Stimulated activated naive CD4-positive, alpha-beta T cell treated with Interleukin-2 at 50 U/mL for 16 hours (primary cell): ENCODE measurements at places on chromosomes 6 and 20.

DNA sequence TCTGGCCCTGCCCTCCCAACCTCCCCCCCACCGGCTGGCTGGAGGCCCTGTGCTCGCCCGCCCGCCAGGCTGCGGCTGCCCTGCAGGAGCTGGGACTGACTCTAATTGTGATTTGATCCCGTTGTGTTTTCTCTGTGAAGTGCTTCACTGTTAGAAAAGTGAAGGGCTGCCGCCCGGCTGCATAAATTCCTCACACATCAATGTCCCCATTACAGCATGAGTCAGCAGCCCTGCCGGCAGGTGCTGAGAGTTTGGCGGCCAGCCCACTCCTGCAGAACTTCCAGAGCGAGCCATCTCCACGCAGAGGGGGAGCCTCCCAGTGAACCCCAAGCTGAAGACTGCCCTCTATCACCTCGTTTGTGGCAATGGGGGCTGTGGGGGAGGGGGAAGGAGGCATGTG is 137.9 kb downstream of the DLL1 start:
- DNase-seq = no peak

DNA sequence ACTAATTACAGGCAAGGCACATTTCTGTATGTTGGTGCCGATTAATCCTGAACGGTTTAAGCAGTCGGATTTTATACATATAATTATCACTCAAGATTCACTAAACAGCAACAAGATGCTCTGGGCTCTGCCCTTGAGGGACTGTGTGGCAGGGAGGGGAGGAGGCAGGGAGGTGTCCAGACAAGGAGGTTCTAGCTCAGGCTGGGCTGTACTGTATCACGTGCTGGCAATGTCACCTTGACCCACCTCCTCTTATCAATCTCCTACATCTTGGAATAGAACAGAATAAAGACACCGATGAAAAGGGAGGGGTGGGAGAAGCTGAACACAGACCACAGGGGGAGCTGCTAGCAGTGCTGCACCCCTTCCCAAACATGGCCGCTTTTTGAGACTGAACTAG is 65.7 kb downstream of the LRFN2 start:
- no peak for DNase-seq

GRCh38 chr20:54126806-54127655 is 46.8 kb downstream of the CYP24A1 start:
- DNase-seq = no peak

DNA sequence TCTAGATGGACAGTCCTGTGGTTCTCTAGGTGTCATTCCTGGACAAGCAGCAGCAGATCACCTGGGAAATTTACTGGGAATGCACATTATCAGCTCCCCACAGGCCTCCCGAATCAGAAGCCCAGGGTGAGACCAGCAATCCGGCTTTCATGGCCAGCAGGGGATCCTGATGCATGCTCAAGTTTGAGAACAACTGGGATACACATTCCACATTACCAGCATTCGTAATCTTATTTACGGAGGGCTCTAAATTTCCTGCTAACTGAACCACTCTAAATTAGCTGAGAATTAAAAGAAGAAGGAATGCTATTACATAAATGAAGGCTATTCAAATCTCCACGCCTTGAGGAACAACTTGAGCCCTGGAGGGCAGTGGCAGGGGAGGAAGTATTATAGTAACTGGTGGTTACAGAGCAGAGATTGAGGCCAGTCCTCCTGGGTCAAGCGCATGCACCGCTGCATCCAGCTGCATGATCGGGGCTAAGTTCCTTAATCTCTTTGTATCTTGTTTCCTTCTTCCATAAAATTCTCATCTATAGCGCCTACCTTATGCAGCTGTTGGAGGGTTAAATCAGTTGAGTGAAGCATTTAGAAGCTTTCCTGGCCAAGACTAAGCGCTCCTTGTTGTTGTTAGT is 403.7 kb downstream of the CDH26 start:
- DNase-seq = no peak

DNA sequence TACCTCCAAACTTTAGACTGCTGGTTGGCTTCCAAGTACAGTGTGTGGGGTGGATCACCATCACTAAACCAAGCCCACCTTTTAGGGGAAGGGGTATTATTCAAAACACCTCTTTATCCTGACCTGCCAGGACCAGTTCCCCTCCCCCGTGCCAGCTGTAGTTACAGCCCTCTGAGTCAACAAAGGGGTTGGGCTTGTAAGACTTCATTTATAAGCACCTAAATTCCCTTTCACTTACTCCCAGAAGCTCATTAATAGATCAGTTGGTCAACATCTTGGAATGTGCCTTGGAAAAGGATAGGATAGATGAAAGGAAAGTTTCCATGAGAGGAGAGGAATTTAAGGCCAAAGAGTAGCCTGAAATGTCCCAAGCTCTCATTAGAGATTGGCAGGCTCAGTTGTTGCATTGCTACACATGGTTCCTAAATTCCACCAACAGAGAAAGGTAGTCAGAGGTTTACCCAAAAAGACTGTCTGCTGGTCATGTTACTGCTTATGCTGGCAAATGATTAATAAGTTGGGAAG is 59.2 kb downstream of the TNFAIP3 start:
- no peak for DNase-seq

DNA sequence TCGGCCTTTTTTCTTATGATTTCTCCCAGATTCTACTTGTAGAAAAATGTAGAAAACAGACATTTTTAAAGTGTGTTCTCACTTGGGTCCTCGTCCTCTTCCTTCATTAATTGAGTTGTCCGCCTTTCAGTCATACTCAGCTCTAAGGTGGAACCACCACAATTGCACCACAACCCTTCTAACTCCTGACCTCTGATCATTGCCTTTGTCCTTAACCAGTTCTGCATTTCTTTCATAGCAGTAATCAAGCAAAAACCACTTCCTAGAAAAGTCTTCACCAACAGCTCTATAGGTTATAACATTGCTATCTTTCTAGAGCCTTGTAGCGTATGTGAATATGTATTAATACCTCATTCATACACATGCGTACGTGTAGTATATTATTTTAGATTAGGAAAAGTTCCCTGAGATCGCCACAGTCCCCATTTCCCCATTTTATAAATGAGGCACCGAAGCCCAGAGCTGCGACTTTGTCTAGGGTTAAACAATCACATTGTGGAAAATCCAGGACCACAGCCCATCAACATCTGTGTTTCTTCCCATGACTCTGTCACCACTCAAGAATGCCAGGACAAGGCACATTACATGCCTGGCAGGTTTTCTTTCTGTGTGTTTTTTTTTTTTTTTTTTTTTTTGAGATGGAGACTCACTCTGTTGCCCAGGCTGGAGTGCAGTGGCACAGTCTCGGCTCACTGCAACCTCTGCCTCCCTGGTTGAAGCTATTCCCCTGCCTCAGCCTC is 175.5 kb downstream of the BTBD3 start:
- DNase-seq = no peak

GRCh38 chr6:169971081-169971861 is 219.8 kb downstream of the ERMARD start:
- no peak for DNase-seq

DNA sequence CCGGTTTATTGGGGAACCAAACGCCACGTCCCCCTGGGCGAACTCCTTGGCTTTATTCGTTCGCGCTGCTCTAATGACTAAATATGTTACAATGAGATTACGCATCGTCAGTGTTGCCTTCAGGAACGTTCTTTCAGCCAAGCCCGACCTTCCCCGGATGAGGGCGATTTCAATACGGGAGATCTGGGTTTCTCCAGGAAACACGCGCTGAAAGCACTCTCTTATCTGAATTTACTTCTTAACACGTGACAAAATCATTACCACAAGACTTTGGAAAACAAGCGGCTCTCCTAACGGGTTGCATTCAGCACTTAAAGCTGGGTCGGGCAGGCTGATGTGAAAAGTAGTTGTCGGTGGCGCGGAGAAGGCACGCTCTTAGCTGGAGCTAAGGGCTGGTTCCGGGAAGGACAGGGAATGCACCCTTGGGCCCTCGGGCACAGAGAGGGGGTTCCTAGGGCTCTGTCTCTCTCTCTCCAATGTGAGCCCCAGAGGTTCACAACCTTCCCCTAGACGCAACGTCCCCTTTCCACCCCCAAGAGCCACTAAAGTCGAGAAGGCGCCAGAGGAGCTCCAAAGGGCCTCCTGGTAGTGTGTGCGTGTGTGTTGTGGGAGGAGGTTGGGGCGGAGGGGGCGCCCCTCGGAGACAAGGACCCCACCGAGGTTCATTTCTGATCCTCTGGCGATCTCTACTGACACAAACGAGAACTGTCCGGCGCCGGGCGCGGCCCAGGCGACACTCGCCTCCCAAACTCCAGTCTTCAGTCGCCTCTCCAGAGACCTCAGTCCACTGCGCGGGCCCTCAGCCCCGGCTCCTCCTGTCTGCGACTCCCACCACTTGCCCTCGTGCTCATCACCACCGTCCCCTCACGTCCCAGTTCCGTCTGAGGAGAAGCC is 7.1 kb upstream of the NKX2-2 start:
- no peak for DNase-seq

DNA sequence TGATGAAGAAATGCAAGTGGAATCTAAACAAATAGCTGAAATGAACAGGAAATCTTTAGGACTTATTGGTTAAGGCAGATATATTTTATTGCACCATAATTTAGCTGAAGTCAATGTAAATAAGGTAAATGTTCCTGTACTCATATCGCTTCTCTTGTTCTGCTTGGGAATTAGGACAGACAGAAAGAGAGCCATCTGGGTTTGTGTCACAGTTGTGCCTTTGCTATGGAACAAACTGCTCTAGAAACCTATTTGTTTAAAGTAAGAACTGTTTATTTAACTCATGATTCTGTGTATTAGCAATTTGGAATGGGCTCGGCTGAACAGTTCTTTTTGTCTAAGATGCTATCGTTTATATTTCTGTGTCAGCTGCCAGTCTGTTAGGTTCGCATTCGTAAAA is 143.8 kb upstream of the KHDRBS2 start:
- no peak for DNase-seq

DNA sequence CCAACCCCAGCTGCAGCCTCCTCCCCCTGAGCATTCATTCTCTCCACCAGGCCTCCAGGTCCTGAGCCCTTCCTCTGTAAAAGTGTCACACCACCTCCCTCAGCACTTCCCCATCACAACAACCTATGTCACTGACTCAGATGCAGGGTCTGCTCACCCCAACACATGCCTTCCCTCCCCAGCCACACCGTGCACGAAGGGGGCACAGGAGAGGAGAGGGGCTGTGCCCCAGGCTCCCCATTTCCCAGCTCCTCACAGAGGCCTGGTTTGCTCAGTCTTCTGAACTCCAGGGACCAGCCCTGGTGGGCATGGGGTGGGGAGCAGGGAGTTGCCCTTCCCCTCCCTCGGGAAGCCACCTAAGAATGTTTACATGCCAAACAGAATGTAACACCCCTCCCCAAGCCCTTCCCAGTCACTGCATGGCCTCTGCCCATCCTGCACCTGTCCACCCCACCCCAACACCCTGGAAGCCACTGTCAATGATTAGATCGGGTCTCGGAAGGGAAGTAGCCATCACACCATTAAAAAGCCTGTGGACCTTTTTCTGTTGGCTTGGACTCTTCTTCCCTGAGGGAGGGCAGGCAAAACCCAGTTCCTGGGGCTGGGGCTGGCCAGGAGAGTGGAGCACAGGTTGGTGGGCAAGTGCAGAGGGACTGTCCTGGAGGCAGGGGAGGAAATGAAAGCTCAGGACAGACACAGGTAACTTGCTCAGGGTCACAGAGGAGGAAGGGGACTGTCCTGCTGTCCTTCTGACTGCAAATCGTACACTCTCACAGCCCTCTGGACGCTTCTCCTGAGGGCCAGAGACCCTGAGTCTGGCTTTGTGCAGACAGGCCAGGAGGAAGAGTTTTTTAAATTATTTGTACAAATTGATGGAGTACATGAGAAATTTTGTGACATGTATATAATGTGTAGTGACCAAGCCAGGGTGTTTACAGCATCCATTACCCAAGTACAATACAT is 10.1 kb upstream of the SLC22A7 start:
- DNase-seq = no peak

- DNase-seq = no peak
These were observed 90.7 kb downstream of the PLG start for GRCh38 chr6:160792708-160793107.

GRCh38 chr6:112680091-112680490 is 333.0 kb downstream of the RFPL4B start:
- no peak for DNase-seq

DNA sequence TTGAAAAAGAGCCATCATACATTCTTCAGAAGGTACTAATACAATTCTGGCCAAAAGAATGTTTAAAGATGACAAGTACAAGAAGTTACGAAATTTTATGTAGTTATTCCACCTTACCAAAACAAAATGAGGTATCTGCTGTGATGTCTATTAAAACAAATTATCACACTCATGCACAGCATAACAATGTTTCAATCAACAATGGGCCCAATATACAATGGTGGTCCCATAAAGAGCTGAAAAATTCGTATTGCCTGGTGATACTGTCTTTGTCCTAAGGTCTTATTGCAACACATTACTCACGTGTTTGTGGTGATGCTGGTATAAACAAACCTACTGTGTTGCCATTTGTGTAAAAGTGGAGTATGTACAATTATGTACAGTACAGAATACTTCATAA is 3.6 kb upstream of the NUP153 start:
- no peak for DNase-seq

GRCh38 chr6:13988908-13989307 is 64.2 kb downstream of the RNF182 start:
- DNase-seq = no peak

- DNase-seq = no peak
These were observed 24.9 kb downstream of the SAYSD1 start for GRCh38 chr6:39090036-39090435.

GRCh38 chr6:36133148-36133547 is 2.8 kb downstream of the MAPK13 start:
- DNase-seq = no peak

DNA sequence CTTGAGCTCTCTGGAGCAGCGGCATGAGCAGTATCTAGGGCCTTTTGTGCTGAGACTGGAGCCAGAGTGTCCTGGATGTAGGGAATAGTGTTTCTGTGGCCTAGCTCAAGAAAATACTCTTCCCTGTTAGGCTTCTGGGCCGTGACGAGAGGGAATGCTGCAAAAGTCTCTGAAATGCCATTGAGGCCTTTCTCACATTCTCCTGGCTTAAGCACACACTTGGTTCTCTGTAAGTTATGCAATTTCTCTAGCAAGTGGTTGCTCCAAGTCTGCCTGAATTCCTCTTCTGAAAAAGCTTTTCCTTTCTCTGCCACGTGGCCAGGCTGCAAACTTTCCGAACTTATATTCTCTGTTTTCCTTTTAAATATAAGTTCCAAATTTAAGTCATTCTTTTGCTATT is 744.4 kb downstream of the GRIK2 start:
- no peak for DNase-seq

DNA sequence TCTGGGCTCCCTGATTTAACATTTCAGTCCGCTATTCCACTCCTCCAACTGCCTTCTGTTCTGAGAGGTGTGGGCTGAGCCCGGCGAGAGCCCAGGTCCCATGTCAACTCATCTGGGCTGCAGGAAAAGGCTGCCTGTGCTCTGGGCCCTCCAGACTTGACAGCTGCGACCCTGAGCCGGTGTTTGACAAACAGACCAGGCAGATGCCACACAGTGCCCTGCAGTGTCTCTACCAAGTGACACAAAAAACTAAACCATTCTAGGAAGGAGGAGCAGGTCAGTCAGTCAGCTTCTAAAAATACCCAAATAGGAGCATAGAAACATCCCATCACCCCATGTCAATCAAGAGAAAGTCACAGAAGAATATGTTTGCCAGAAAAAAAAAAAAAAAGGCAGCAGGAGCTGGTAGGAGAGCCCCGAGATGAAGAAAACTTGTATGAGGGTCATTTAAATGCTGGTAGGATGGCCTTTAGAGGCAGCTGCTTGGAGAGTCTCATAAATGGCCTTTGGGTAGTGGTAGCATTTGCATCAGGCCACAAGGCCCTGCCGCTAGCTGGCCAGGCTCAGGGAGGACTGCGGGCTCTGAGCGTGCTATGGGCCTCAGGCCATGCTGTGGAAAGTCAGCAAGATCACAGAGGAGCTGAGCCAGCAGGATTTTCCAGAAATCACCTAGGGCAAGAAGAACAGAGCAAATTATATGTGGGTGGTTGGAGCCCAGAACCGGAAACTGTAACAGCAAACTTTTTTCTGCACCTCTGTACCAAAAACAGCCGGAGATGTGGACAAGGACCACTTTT is 36.6 kb upstream of the GFOD1 start:
- DNase-seq = no peak
